Cerebellar cortex (tissue), 1 donor: ENCODE measurements at places on chromosomes 12 and 14.

GRCh38 chr14:75317148-75317547, 38.5 kb downstream of the FOS start:
- no peak for DNase-seq

DNA sequence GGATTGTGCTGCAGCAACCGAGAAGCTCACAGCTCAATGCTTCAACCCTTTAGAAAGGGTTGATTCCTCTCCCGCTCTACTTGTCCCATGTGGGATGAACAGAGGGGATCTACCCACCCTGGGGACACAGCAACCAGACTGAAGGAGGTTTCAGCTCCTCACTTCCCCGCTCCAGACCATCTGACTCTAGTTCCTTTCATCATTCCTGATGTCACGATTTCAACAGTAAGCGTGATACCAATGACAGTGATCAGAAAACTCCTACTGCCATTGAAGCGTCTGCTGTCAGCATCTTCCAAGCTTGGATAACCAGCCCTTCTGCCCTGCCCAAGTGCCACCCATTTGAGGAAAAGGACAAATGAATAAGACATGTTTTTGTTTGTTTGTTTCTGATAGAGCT, 14.3 kb downstream of the SERPINA1 start:
- DNase-seq, result no peak

GRCh38 chr12:52964556-52965336, 15.8 kb downstream of the KRT18 start:
- DNase-seq, result peak; percentile 85

GRCh38 chr12:115817389-115817788, 460.1 kb downstream of the MED13L start:
- no peak for DNase-seq

- DNase-seq, result no peak
Measured at GRCh38 chr12:3097836-3098235, 20.7 kb downstream of the TSPAN9 start.

DNA sequence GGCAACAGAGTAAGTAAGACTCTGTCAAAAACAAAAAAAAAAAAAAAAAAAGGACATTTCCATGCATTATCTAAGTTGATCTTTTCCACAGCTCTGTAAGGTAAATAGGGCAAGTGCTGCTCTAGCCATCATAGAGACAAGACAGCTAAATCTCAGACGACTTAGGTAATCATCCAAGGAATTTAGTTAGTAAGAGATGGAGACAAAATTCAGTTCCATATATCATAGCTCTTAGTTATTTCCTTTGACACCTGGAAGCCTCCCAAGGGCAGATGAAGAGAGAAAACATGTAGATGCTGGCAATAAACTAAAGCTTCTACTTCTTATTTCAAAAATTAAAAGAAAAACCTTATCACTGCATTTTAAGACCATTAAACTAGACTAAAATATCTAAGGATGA, 48.7 kb downstream of the ST8SIA1 start:
- DNase-seq, result no peak

DNA sequence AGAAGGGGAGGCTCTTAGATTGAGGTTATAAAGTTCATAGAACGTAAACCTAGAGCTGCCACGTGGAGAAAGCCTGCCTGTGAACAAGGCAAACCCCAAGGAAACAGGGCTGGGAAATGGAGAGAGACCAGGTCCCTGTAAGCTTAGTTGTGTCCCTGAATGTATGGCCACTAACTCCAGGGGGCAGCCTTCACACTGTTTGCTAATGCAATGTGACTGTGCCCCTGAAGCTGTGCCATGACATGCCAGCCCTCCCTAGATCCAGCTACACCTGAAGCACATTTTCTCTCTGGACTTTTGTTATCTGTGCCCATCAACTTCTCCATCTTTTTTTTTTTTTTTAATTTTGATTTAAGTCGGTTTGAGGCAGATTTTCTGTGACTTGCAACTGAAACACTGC, 60.6 kb upstream of the TMCC3 start:
- peak; percentile 36 for DNase-seq

DNA sequence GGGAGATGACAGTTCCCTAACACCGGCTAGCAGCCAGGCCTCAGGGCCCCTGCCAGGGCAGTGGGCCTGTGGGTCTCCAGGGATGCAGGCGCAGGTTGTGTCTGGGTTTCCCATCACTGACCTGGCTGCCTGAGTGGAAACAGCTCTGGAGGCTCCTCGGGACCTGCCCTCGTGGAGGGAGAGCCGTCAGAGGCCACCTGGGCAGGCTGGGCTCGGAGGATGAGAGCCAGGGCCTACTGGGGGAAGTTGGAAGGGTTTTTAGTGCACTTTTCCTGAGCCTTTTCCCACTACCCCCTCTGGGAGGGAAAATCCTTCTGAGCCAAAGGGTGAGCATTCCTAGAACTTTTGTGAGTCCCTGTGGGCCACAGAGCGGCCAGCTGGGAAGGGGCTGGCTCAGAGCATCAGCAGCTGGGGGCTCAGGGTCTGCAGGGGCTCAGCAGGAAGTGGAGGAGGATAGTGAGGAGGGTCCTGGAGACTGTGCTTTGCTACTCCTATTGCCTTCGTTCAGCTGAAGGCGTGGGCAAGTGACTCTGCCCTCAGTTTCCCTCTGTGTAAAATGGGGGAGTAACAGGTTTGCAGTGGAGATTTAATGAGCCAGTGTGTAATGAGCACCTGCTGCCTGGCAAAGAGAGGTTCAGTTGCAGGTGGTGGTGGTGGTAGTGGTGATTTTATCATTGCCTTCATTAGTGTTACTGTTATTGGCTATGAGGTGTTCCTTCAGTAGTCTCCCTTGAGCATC, 1.8 kb downstream of the SH2B3 start:
- no peak for DNase-seq

DNA sequence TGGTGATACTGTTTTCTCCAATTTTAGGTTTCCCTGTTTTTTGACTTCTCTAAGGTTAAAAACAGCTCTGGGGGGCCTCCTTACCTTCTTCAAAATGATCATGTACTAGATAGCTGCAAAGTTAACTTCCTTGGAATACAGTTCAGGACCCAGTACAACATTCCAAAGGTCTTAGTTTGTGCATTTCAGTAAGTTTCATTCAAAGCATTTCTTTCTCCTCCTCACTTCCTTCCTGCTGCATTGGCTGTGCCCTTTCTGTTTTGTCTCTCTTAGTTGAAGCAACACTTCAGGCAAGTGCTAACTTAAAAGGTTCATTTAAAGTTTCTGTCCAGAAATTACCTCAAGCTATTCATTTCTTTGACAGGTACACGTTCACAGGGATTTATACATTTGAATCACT, 95.7 kb downstream of the SCN8A start:
- no peak for DNase-seq

DNA sequence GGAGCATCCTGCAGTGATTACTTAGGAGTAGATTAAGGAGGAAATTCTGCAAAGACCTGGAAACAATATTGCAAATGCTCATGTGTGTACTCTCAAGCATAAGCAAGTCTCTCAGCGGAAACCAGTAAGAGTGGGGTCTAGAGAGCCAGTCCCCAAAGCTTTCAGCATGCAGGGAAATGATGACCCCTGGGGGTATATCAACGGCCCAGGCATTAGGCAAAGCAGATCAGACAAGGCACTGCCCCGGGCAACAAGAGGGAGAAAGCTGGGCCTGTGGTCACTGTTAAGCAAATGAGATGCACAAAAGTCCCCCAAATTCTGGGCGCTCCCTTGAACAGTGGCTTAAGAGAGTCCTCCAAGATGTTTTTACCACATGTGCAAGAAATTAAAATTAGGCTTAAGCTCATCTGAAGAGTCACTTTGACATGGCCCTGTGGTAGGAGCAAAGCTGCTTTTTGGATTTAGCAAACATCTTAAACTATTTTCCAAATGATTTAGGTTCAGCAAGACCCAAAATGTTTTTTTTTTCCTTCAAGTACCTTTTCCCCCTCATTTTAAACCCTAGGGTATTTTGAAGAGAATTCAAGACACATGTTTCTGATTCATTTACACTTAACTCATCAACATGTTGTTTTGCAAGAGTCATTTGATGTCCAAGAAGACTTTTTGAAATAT, 457.1 kb upstream of the TBX3 start:
- no peak for DNase-seq

GRCh38 chr12:6772331-6772695, at the start of gene LAG3:
TSS of gene LAG3 (plus strand) at chr12:6772520. CDS start at chr12:6772853, 333 bp downstream.
- DNase-seq, result no peak

DNA sequence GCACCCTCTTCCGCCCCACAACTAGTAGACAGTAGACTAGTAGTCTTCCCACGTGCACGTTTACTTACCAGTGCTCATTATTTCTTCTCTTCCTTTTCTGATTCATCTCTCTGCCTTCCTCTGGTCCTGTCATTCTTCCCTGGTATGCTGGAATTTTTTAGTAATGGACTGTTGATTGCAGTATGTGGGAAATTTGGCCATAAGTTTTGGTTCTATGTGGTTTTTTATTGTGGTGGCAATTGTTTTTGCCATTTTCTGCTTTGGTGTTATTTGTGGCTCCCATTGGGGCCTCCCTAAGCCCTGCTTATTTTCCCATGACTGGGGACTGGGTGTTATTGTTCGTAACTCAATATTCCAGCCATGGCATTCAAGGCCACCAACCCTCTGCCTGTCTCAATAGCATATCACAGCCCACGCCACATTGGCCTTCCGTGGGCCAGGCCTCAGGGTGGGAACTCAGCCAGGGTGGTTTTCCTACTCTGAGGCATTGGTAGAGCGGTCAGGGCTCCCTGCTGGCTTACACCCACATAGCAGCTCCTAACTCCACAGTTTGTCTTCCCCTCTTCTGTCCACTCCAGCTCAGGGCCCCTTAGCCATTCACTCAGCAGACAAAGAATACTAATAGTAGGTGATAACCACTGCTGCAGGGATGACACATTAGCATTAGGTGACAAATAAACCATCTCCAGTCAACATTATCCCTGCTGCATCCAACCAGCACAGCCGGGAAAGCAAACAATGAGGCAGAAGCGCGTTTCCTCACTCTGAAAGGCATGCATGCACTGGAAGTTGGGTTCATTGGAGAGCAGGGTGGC, 321.5 kb downstream of the CACNA1C start:
- DNase-seq, result no peak

GRCh38 chr14:43795600-43796228, 711.4 kb downstream of the FSCB start:
- DNase-seq, result peak; percentile 3

DNA sequence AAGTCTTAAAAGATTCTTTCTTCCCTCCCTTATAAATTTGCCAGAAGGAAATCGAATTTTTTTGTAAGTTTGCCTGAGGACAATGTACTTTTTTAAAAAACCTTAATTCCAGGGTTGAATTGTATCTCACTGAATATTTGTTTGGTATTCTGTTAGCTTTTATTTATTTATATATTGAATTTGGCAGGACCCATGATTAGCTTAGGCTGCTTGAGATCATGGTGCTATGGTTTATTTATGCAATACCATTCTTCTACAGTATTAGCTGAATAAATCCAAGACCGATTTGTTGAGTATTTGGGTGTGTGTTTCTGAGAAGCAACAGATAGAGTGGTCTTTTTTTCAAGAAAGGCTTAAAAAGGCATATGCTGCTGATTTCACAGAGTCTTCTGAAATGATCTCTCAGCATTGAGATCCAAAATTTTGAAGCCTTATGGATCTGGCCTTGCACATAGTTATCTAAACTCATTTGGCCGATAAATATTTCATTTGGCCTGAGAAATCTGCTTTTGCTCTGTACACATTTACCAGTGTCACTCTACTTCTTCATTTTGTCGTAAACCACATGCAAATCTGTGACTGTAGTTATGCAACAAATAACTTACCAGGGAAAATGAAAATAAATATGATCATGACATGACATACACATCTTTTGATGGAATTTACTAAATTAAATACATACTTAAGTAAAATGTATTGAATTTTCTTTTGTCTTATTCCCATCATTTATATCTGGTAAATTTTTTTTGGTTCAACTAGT, 265.8 kb upstream of the FLRT2 start:
- no peak for DNase-seq

DNA sequence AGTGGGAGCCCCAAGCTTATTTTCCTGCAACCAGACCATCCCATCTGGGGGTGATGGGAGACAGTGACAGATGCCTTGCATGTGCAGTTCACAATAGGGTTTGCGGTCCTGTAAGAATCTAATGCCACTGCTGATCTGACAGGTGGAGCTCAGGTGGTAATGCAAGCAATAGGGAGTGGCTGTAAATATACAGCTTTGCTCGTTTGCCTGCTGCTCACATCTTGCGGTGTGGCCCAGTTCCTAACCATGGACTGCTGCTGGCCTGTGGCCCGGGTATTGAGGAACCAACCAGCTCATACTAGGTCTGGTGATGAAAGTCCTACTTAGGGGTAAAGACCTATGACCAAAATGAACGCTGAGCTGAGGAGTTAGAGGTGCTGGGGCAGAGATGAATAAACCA, 36.1 kb upstream of the CCDC88C start:
- no peak for DNase-seq

GRCh38 chr12:54164387-54165145, 24.2 kb downstream of the SMUG1 start:
- no peak for DNase-seq

- no peak for DNase-seq
Measured at GRCh38 chr12:68303850-68304249, 28.3 kb downstream of the MDM1 start.

- DNase-seq, result no peak
Measured at GRCh38 chr14:96069421-96069820, 30.3 kb downstream of the C14orf132 start.

- no peak for DNase-seq
Measured at GRCh38 chr12:124165695-124166094, 129.2 kb upstream of the RFLNA start.

- DNase-seq, result peak; percentile 66
Measured at GRCh38 chr12:79935624-79936345, 888 bp upstream of the PPP1R12A start.

DNA sequence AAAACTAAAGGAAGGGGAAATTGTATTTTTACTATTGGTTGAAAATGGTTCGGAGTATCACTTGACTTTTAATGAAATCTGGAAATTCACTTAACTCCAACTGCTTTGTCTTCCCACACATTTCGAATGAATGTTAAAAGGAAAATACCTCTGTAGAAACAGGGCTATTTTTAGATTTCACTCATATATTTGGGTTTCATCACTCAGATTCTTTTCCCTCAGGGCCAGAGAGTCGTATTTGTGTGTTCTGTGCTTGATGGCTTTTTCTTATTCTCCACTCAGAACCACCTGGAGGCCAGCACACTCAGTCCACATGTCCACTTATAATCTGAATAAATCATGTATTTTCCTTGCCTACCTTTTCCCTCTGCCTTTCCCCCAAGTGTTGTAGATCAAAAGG, 40.0 kb downstream of the DAAM1 start:
- no peak for DNase-seq

DNA sequence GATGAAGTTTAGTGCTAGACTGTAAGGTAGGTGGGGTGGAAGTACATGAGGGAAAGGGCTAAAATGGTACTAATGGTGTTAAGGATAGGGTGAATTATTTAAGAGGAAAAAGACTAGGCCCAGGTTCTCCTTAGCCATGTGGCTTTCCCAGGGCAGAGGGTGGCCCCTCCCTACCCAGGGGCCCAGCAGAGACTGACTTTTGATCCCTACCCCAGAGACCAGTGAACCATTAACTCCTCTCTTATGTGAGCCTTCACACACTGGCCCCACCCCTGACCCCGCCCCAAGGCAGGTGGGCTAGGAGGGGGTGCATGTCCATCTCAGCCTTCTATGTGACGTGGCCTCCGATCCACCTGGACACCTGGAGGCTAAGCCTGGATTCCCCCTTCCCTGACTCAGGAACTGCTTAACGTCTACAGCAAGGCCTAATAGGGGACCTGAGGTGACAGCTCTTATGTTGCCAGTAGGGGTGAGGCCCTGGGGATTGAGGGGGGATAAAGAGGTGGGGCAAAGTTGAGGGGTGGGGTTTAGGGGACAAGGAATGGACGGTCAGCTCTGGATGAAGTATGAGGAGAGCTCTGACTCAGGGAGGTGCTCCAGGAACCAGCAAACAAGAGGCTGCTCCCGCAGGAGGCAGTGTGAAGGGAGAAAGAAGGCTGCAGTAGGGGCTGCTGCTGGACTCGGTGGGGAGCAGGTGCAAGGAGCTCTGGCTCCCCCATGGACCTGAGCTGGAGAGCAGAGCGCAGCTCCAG, 757 bp downstream of the SLC39A5 start:
- DNase-seq, result no peak
